ENCODE measurements at places on chromosomes 4 and X.

DNA sequence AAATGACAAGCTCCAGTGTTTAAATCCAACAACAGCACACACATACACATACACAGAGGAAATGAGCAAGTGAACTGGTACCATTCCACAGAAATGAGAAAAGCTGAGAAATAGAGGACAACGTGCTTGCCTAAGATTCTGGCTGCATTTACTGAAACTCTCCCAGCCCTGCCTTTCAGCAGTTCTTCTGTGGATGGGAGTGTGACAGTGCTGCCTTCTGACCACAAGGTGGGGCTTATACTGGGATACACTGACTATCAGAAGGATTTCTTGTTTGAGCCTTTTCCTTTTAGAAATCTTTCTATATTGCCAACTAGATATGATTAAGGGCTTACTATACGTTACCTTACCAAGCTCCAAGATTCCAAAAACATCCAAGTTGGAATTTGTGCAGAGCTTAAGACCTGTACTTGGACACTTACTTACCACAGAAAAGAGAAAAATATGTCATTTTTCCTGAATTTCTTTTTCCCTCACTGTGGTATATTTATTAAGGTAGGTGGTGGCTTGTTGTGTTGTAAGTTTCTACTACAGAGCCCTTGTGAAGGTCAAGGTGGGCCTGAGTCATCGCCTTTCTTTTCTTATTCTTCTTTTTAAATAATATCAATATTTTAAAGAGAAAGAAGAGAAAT lies 10.7 kb upstream of the CXCL8 start:
- DNase-seq, result no peak

- no peak for DNase-seq
Observed at GRCh38 chr4:151173871-151174270, 74.4 kb downstream of the RPS3A start.

- no peak for DNase-seq
Observed at GRCh38 chr4:26749867-26750266, 110.8 kb upstream of the STIM2 start.

GRCh38 chr4:122900314-122900713 lies 22.1 kb downstream of the NUDT6 start:
- no peak for DNase-seq

GRCh38 chr4:37661772-37662171 lies 24.4 kb downstream of the RELL1 start:
- no peak for DNase-seq

- no peak for DNase-seq
Observed at GRCh38 chrX:109760209-109760921, 27.3 kb upstream of the ACSL4 start.

Data from activated naive CD4-positive, alpha-beta T cell (primary cell).